ENCODE measurements at places on chromosomes 1 and 21. TPM values are rescaled to one million over a fixed set of nuclear protein-coding genes. Genes with fewer than 3 reads are reported as not detected.

GRCh38 chr21:36724660-36725059 lies 25.7 kb downstream of the SIM2 start:
- no peak for DNase-seq

Gene PTGFR
- not detected for total RNA-seq

Gene KCNJ15
- not detected for total RNA-seq

Gene DYNLT5
- 0.86 TPM for total RNA-seq

DNA sequence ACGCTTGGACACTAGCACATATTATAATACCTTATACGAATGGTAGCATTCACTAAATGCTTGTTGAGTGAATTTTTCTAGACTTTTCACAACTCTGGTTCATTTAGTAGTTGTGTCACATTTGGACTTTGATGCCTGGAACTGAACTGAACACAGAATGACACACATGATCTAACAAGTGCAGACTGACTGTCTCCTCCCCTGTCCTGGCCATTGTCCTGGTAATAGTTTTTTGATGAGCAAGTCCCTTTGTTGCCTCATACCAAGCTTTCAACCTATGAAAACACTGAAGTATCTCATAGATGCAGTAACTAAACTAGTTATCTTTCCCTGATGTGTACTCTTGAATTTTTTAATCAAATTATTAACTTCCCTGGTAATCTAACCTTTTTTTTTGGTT lies 66.4 kb downstream of the LRRC8D start:
- DNase-seq = no peak

Gene HSPB7
- not detected for total RNA-seq

DNA sequence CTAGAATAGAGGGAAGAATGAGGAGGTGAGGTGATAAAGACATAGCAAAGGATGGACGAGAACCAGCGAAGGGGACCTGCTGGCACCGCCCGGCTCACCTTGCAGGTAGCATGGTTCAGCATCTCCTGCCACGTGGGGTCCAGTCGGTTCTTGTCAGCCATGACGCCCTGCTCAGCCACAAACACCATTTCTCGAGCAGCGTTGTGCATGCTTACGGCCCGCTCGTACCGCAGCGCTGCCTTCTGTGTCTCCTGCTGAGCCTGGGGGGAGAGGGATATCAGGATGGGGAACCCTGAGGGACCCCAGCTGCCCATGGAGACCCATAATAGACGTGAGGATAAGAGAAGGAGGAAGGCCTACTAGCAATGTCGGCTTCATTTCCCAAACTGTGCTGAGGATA lies 11.4 kb downstream of the SH3BP5L start:
- no peak for DNase-seq

DNA sequence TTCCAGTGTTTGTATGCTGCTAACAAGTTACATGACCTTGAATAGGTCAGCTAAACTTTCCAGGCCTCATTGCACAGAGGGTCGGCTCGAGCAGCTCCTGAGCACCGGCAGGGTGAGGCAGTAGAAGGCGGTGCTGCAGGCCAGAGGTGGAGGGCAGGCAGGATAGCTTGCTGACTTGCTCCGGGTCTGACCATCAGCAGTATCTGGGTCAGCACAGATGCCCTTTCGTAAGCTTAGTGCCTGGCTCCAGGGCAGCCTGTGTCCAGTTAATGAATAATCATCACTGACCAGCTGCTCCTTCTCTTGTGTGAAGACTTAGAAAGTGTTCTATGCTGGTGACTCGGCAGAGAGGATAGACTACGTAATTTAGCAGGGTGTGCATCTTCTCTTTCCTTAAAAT lies 6.9 kb downstream of the MAPKAPK2 start:
- no peak for DNase-seq

Gene C1QB
- total RNA-seq = not detected
